K562 (cell line): ENCODE measurements at places on chromosomes 6 and 20. TPM values are rescaled to one million over a fixed set of nuclear protein-coding genes. Genes with fewer than 3 reads are reported as not detected.

EDN3 gene
- not detected in 2 replicates for total RNA-seq

ETV7 gene
- total RNA-seq: 0.16 and 0.22 TPM in 2 replicates

MCHR2 gene
- total RNA-seq: not detected in 2 replicates

RBPJL gene
- not detected in 2 replicates for total RNA-seq

BPIFB1 gene
- 0.11 TPM in 1 of 2 replicates, not detected in the other for total RNA-seq

DUSP15 gene
- not detected in 2 replicates for total RNA-seq

LPA gene
- total RNA-seq: 0.04 and 0.18 TPM in 2 replicates

IMPG1 gene
- total RNA-seq: not detected in 2 replicates

POU3F2 gene
- 0.29 and 0.44 TPM in 2 replicates for total RNA-seq

OR2J1 gene
- total RNA-seq: not detected in 2 replicates

OR5V1 gene
- not detected in 2 replicates for total RNA-seq

ARFGEF3 gene
- 0.02 and 0.07 TPM in 2 replicates for total RNA-seq

SLC22A16 gene
- not detected in 2 replicates for total RNA-seq

NFYA gene
- total RNA-seq: 24.3 and 27.4 TPM in 2 replicates

SLCO4A1 gene
- 21.9 and 25.2 TPM in 2 replicates for total RNA-seq

EIF6 gene
- total RNA-seq: 229 and 249 TPM in 2 replicates

PDYN gene
- total RNA-seq: not detected in 2 replicates

GNAS-AS1 gene
- 1.2 and 1.3 TPM in 2 replicates for total RNA-seq

ZHX3 gene
- 14.6 and 14.8 TPM in 2 replicates for total RNA-seq

RRAGD gene
- total RNA-seq: 0.04 TPM in 1 of 2 replicates, not detected in the other

ABCF1 gene
- 120 and 138 TPM in 2 replicates for total RNA-seq

CCM2L gene
- not detected in 2 replicates for total RNA-seq

KCNS1 gene
- not detected in 2 replicates for total RNA-seq

NUDT3 gene
- total RNA-seq: 49.8 and 56.4 TPM in 2 replicates

WFDC2 gene
- total RNA-seq: not detected in 2 replicates
